ENCODE measurements at places on chromosomes 12 and 14.

- no peak overlapping the region for H3K27ac ChIP-seq
- H3K36me3 ChIP-seq = no peaks in the 10 kb centered on the region
- DNase-seq = no peak
- H3K27me3 ChIP-seq = peaks cover 9% of the 10 kb centered on the region
Observed at GRCh38 chr12:28059220-28059619, 86.7 kb upstream of the PTHLH start.

DNA sequence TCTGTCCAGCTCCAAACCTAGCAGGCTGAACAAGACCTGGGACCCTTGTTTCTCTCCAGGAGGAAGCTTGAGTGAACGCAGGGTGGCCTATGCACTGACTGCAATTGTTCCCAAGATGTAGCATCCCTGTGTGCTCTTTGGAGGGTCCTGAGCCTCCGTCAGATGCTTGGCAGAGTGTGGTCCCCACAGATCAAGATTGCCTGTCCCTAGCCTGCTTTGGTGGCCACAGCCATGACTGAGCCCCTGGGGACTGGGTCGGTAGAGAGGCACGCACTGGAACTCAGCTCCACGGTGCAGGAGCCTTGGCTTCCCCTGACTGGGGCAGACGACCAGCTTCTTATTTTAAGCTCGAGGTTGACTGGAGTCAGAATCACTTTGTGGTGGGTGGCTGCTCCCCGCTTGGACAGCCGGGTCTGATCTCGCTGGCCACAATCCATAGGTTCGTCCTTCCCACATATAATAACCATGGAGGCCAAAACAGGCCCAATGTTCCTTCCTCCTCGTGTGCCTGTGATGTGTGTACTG, 97.8 kb downstream of the LGMN start:
- peaks cover 16% of the 10 kb centered on the region for H3K36me3 ChIP-seq
- H3K27me3 ChIP-seq = no peaks in the 10 kb centered on the region
- peaks cover 41% of the 10 kb centered on the region for H3K4me1 ChIP-seq

GRCh38 chr12:2992724-2993123, 33.5 kb downstream of the TEAD4 start:
- H3K27me3 ChIP-seq = peaks cover 7% of the 10 kb centered on the region
- no peaks in the 10 kb centered on the region for H3K4me1 ChIP-seq
- DNase-seq = no peak
- H3K4me3 ChIP-seq = no peak overlapping the region
- H3K27ac ChIP-seq = no peak overlapping the region

GRCh38 chr12:128581321-128581761, 242.4 kb downstream of the SLC15A4 start:
- no peaks in the 10 kb centered on the region for H3K4me1 ChIP-seq
- no peaks in the 10 kb centered on the region for H3K36me3 ChIP-seq
- H3K27me3 ChIP-seq = no peaks in the 10 kb centered on the region
- no peak overlapping the region for H3K27ac ChIP-seq
- DNase-seq = no peak

DNA sequence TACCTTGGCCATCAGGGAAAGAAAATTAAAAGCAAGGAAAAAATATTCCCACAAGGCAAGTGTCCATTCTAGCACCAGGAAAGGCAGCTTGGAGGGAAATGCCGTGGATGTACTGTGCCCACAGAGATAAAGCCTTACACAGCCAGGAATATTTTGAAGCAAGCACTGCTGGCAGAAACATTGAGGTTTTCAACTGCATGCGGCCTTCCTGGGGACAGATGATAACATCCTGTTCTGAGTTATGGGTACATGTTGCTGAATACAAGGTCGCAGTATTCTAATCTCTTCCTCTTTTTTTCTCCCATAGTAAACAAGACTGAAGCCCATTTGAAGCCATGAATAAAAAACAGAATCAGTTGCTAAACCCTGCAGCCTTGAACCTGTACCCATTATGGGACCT, 197.1 kb downstream of the BTG1 start:
- DNase-seq = no peak
- H3K4me1 ChIP-seq = peaks cover 14% of the 10 kb centered on the region
- no peaks in the 10 kb centered on the region for H3K36me3 ChIP-seq
- no peaks in the 10 kb centered on the region for H3K27me3 ChIP-seq
- H3K4me3 ChIP-seq = no peak overlapping the region

GRCh38 chr12:21771311-21771710, 3.2 kb downstream of the KCNJ8 start:
- no peak overlapping the region for H3K4me3 ChIP-seq
- no peaks in the 10 kb centered on the region for H3K36me3 ChIP-seq
- no peak overlapping the region for H3K27ac ChIP-seq
- H3K27me3 ChIP-seq = peaks cover 8% of the 10 kb centered on the region
- peaks cover 4% of the 10 kb centered on the region for H3K4me1 ChIP-seq
- DNase-seq = no peak

DNA sequence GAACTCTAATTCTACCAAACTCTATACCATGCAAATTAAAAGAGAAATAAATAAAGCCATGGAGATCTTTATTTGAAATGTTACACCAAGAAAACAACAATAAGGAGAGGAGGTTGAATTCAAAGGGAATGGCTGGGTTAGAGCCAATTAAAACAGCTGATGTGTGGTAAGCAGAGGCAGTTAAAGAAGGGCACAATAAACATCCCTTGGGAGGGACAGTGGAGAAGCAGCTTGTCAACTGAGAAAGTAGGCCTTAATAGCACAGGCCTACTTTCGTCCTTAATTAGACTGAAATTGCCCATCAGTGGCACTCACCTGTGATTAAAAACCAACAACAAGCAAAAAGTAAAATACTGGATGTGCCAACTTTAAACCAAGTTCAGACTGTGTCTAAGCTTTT, 16.3 kb upstream of the NAV3 start:
- no peak for DNase-seq
- H3K27ac ChIP-seq = no peak overlapping the region
- H3K4me3 ChIP-seq = no peak overlapping the region
- H3K4me1 ChIP-seq = no peaks in the 10 kb centered on the region

DNA sequence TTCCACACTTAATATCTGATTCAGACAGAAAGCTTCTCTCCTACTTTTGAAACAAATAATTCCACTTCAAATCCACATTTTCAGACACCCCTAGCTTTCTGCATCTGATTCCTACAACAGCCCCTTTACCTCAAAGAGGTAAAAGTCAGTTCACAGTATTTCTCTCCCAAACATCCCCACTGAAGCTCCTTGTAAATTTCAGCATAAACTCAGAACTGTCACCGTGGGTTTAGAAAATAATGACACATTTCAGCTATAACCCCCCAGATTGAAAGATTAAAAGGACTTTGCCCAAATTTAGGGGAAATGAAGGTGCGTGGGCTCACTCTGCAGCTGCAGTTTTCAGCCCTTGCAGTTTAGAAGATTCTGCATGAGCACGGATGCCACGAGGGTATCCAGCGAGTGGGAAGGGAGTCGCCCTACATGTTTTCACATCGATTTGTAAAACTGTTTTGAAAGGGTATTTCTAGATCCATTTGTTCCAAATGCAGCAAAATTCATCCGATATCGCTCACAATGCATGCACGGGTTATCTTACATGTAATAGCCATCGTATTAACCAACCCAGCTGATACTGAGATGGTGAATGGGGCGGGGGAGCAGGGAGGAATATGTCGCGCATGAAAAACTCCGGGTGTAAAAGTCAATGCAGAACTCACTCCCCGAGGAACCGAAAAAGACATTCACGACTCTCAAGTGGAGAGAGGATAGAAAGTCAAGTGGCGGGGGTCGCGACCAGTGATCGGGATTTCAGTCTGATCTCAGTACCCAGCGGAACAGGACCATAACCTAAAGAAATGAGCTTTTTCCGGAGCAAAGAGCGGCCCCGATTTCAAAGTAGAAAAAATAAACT, 5.0 kb upstream of the CCND2 start:
- H3K27ac ChIP-seq = peak overlapping the region; percentile 100
- H3K36me3 ChIP-seq = no peaks in the 10 kb centered on the region
- DNase-seq = no peak
- H3K27me3 ChIP-seq = no peaks in the 10 kb centered on the region

DNA sequence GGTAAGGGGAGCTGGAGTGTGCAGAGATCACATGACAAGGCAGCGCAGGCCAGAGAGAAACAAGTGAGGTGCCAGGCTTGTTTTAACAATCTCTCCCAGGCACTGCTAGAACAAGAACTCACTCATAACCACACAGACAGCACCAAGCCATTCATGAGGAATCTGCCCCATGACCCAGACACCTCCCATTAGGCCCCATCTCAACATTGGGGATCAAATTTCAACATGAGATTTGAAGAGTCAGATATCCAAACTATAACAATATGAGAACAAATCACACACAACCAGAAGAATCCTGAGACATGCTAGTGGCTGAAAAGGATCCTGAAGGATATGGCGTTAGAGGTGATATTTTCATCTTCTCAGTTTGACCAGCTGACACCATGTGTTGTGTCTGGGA, 21.9 kb downstream of the OR6J1 start:
- H3K36me3 ChIP-seq = peaks cover 6% of the 10 kb centered on the region
- H3K27ac ChIP-seq = no peak overlapping the region
- H3K27me3 ChIP-seq = peaks cover 2% of the 10 kb centered on the region
- DNase-seq = no peak

GRCh38 chr12:108065069-108065468, 64.0 kb upstream of the WSCD2 start:
- H3K36me3 ChIP-seq = no peaks in the 10 kb centered on the region
- peaks cover 13% of the 10 kb centered on the region for H3K27me3 ChIP-seq
- no peak overlapping the region for H3K27ac ChIP-seq
- DNase-seq = no peak

GRCh38 chr12:103807561-103808238, 33.3 kb downstream of the NT5DC3 start:
- no peak overlapping the region for H3K27ac ChIP-seq
- H3K4me3 ChIP-seq = no peak overlapping the region
- DNase-seq = no peak

DNA sequence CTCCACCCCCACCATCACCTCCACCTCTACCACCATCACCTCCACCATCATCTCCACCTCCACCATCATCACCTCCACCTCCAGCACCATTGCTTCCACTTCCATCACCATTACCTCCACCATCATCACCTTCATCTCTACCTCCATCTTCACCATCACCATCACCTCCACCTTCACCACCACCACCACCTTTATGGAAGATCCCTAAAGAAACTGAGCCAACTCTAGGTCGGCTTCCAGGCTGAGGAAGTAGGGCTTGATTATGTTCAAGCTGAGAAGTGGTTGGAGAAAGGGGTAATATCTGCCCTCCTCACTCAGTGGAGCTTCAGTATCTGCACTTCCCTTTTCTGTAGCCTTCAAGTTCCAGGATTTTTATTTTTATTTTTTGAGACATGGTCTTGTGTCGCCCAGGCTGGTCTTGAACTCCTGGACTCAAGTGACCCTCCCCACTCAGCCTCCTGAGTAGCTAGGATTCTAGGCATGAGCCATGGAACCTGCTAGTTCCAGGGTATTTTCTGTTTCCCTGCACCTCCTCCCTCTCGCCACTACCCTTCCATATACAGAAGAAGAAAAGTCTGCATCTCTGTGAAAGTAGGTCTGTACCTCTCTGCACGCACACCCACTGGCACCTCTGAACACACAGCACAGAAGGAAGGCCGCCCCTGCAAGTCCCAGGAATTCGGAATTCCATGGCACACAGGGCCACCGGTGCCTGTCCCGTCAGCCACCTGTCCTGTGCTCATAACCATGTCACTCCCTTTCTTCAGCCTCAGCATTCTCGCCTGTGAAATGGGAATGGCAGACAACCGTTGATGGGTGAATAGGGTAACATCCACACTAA, 5.9 kb downstream of the ZBTB42 start:
- H3K4me3 ChIP-seq = no peak overlapping the region
- peaks cover 16% of the 10 kb centered on the region for H3K4me1 ChIP-seq
- no peak for DNase-seq
- H3K36me3 ChIP-seq = no peaks in the 10 kb centered on the region
- H3K27ac ChIP-seq = no peak overlapping the region

GRCh38 chr12:27366621-27367020, 34.0 kb downstream of the BMAL2 start:
- no peak for DNase-seq
- H3K4me3 ChIP-seq = no peak overlapping the region
- no peaks in the 10 kb centered on the region for H3K4me1 ChIP-seq
- H3K36me3 ChIP-seq = no peaks in the 10 kb centered on the region
- H3K27me3 ChIP-seq = peaks cover 1% of the 10 kb centered on the region

DNA sequence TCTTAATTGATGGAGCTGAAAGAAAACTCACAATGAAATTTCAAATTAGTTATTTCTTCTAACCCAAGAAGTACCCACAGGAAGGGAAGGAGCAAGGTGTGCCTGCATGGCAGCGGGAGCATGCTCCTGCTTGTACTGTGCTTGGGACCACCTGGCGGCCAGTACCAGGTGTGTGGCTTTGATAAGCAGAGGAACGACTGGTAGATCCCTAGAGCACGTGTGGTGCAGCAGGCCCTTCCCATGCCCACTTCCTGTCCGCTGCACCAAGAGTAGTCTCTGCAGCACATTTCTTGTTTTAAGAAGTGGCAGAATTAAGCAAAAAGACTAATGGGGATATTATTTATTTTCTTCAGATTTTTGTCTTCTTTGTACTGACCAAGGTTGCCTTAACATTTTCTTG, 122.3 kb upstream of the ATF1 start:
- H3K36me3 ChIP-seq = peaks cover 17% of the 10 kb centered on the region
- DNase-seq = no peak
- H3K4me3 ChIP-seq = no peak overlapping the region
- no peaks in the 10 kb centered on the region for H3K27me3 ChIP-seq
- no peak overlapping the region for H3K27ac ChIP-seq

DNA sequence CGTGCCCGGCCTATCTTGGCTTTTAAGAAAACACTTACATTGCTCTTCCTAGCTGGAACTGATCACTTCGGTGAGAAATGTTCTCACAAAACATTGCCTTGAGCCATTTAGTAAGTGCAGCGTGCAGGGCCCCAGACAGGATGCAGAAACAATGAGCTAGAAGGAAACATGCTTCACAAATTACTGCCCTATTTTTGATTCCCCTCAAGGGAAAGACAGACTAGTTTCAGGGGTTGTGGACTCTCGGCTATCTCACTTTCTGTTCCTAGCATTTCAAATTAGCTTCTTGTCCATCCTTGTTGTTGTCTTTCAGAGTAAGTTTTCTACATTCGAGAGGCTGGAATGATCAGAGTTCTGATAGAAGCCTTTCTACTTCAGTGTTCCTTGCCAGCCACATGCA, 21.6 kb downstream of the TGFB3 start:
- peak overlapping the region; percentile 86 for H3K27ac ChIP-seq
- H3K4me1 ChIP-seq = peaks cover 27% of the 10 kb centered on the region
- peaks cover 9% of the 10 kb centered on the region for H3K36me3 ChIP-seq
- DNase-seq = no peak
- H3K4me3 ChIP-seq = peak overlapping the region; percentile 61

- H3K36me3 ChIP-seq = peaks cover 3% of the 10 kb centered on the region
- H3K4me1 ChIP-seq = peaks cover 4% of the 10 kb centered on the region
- H3K4me3 ChIP-seq = no peak overlapping the region
- H3K27ac ChIP-seq = no peak overlapping the region
Observed at GRCh38 chr12:63766498-63766897, 13.2 kb upstream of the RXYLT1 start.

GRCh38 chr14:22184830-22185168, 404.2 kb downstream of the DAD1 start:
- no peaks in the 10 kb centered on the region for H3K36me3 ChIP-seq
- no peak overlapping the region for H3K4me3 ChIP-seq
- peaks cover 13% of the 10 kb centered on the region for H3K27me3 ChIP-seq
